ENCODE measurements at places on chromosomes 13 and 19. TPM values are rescaled to one million over a fixed set of nuclear protein-coding genes. Genes with fewer than 3 reads are reported as not detected.

DNA sequence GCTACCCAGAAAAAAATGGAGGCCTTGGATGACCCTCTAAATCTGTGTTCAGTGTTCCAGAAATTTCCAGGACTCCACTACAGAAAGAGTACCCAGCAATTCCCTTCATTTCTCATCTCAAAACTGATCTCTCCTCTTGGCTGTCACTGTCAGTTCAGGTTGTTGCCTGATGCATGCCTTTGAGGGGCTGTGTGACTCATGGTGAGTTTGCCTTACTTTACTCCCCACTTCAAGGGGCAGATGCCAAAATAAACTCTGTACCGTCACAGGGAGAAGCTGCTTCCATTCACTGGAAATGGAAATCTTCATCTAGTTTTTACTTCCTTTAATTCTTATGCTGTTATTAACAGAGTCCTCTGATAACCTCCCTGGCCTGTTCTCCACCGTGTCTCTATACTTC, 1075.0 kb downstream of the DIAPH3 start:
- H3K4me1 ChIP-seq, result no peaks in the 10 kb centered on the region
- no peaks in the 10 kb centered on the region for H3K36me3 ChIP-seq
- DNase-seq, result no peak
- H3K27me3 ChIP-seq, result no peaks in the 10 kb centered on the region
- H3K4me3 ChIP-seq, result no peak overlapping the region
- no peak overlapping the region for H3K27ac ChIP-seq

GARIN5A gene
- total RNA-seq, result 0.60 TPM

DNA sequence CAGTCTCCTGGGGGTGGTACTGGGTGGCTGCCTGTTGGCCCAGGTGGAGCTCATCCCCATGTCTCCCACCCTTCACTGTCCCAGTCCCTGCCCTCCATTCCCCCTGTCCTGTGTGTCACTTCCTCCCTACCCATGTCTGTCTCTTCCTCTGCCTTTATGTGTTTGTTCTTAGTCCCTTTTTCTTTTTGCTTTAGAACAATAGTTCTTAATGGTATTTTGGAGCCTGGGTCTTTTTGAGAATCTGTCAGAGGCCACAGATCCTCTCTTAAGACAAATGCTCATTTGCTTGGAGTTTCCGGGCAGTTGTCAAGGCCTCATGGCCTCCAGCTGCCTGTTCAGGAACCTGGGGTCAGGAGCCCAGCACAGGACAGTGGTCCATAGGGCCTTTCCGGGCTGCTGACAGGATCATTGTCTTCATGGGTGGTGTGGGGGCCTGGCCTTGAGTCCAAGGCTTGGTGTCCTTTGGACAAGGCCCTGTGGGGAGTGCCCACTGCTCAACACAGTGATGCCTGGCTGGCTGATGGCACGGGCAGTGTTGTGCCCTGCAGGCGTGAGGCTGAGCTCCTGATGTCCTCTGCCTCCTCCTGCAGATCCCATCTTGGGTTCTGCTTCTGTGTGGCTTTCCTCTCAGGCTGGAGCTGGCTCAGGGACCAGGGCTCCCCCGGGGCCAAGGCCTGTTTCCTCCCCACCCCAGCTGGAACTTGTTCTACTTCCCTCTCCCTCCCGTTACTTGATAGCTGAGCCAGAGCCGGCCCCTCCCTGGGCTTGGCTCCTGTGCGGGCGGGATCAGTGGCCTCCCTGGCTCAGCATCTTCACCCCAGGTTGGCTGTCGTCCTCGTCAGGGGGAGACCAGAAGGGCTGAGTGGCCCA, 3.5 kb downstream of the EGLN2 start:
- peak overlapping the region; percentile 85 for H3K27ac ChIP-seq
- H3K27me3 ChIP-seq, result no peaks in the 10 kb centered on the region
- H3K36me3 ChIP-seq, result peaks cover 43% of the 10 kb centered on the region
- no peak for DNase-seq
- peak overlapping the region; percentile 26 for H3K4me3 ChIP-seq

- H3K27me3 ChIP-seq, result no peaks in the 10 kb centered on the region
- H3K4me1 ChIP-seq, result no peaks in the 10 kb centered on the region
- no peaks in the 10 kb centered on the region for H3K36me3 ChIP-seq
- H3K4me3 ChIP-seq, result no peak overlapping the region
Observed at GRCh38 chr13:96490496-96490989, 400.6 kb downstream of the HS6ST3 start.

MICU2 gene
- total RNA-seq, result 38.6 TPM

BAX gene
- 76.6 TPM for total RNA-seq

DNA sequence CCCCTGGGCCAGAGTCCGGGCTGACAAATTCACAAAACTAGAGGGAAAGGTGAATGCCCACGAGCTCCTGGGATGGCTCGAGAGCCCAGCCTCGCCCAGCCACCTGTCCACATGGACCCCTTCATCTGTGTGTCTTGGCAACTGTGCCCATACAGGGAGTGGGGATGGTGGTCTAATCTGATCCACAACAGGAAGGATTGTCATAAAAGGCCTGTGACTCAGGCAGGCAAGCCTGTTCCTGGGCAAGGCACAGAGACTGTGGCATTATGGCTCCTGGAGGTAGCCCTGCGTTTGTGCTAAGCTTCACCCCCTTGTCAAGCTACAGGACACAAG, 20.0 kb downstream of the CAPS start:
- H3K4me1 ChIP-seq, result no peaks in the 10 kb centered on the region
- H3K4me3 ChIP-seq, result no peak overlapping the region

LRRC63 gene
- total RNA-seq, result 0.54 TPM

CYP2F1 gene
- 1.3 TPM for total RNA-seq

OR10H1 gene
- 0.16 TPM for total RNA-seq

DNA sequence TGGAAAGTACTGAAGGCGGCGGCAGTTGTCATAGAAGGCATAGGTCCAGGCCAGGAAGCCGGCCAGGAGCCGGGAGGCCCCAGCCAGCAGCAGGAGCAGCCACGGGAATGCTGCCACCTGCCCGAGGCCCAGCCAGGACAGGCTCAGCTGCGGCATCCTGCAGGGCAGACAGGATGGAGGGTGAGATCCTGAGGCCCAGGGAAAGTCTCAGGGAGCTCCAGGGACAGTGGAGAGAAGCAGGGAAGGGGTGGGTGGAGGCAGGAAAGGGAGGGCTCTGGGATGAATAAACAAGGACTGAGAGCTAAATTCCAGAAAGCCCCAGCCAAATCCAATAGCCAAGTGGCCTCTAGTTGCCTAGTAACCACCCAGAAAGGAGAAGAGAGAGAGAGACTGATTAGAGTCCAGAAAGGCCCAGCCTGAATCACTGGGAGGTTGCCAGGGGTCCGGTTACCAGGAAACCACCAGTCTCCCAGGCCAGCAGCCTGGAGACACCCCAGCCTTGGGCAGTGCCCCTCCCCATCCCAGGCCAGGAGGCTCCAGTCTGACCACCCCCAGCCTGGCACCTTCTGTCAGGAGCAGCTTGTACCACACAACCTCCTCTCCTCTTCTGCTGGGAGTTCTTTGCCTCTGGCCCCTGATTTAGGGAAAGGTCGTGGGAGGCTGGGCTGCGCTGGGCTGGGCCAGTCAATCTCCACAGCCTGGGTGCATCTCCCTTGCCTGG, 7.5 kb upstream of the OR10H5 start:
- no peak overlapping the region for H3K4me3 ChIP-seq
- no peak for DNase-seq
- H3K27me3 ChIP-seq, result peaks cover 19% of the 10 kb centered on the region
- H3K36me3 ChIP-seq, result no peaks in the 10 kb centered on the region
- no peak overlapping the region for H3K27ac ChIP-seq

RFPL4A gene
- not detected for total RNA-seq

ZSCAN4 gene
- total RNA-seq, result not detected

DNA sequence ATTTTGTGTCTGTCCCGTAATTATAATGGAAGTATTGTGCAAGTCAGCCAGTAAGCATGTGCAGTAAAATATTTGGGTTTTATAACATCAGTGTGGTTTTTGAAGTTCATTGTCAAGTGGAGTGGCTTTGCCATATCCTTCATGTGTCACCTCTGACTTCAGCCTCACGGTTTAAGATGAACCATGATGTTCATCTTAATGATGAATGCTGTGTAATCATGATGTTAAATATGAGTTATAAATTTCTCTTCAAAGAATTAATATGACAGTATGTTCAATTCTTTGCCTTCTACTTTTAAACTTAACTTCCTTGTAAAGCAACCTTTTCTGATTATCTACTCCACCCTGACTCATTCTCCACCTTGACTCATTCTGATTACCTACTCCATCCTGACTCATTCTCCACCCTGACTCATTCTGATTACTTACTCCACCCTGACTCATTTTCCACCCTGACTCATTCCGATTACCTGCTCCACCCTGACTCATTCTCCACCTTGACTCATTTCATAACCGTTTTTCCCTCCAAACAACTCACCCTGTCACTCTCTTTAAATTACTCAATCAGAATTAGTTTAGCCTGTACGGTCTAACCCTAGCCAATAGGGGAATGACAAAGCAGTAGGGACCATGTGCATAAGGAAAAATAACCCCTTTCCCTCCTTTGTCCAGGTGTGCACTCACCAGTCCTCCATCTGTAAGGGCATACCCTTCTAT, 50.3 kb upstream of the ANKRD10 start:
- H3K27me3 ChIP-seq, result no peaks in the 10 kb centered on the region
- no peak for DNase-seq
- no peak overlapping the region for H3K4me3 ChIP-seq
- no peaks in the 10 kb centered on the region for H3K36me3 ChIP-seq
- H3K4me1 ChIP-seq, result no peaks in the 10 kb centered on the region

GRCh38 chr19:2149980-2150793, 1.2 kb downstream of the AP3D1 start:
- H3K27me3 ChIP-seq, result no peaks in the 10 kb centered on the region
- DNase-seq, result no peak
- H3K27ac ChIP-seq, result peak overlapping the region; percentile 62
- H3K36me3 ChIP-seq, result peaks cover 5% of the 10 kb centered on the region
- H3K4me3 ChIP-seq, result peak overlapping the region; percentile 79
- H3K4me1 ChIP-seq, result peaks cover 51% of the 10 kb centered on the region

DNA sequence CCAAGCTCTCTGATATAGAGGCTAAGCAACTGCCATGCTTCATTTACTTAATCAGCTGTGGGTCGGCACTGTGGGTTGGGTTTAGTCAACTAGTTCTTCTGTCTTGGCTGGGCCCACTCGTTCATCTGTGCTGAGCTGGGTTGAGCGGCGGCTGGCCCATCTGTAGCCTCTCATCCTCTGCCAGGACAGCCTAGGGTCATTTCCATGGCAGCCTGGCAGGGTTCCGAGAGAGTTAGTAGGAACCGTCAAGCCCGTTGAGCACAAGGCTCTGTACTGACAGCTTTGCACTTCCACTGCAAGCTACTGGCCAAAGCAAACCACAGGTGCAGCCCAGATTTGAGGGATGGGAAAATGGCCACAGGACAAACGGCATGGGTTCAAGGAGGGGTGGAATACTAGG, 6.6 kb upstream of the ZNF835 start:
- no peak overlapping the region for H3K4me3 ChIP-seq
- no peak overlapping the region for H3K27ac ChIP-seq
- no peaks in the 10 kb centered on the region for H3K36me3 ChIP-seq
- no peaks in the 10 kb centered on the region for H3K4me1 ChIP-seq
- DNase-seq, result no peak

Measured in T-cell (primary cell).